NB4 (cell line): ENCODE measurements at places on chromosomes 1 and 21.
A peak's percentile ranks its signal among the peaks of the same experiment; 100 is the strongest.

GRCh38 chr1:14786109-14786675 lies 187.7 kb downstream of the KAZN start:
- peak; percentile 14 for DNase-seq

DNA sequence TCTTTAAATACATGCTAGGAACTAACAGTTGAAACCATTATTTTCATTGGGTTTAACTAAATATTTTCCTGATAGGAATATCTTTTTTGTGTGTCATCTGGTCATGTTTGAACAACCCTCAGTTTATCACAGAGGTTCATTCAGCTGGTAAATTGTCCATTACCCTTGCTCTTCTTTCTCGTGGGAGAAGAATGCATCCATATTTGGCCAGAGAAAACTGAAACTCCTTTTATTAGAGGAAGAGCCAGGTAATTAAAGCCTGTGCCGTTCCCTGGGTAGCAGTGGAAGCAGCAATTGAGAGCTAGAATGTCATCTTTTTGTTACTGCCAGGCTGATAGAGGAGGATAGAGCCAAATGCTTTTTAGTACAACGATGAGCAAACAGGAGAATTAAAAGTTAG lies 587.2 kb upstream of the ZRANB2 start:
- no peak for DNase-seq

DNA sequence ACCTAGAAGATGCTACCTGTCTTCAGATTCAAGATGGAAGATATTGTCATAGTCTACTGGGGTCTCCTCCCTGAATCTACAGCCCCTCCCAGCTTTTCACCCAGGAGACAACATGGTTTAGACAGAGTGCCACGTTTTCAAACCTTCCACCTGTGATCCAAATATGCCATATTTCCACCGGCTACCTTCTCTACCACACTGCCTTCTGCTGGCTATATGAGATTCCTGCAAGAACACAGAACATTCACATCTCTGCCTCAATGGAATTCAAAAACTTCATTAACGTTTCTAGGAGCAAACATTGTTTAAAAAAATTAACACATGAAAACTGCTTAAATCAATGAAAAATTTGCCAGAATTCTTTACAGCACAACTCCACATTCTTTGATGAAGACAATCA lies 12.9 kb upstream of the LELP1 start:
- no peak for DNase-seq

- DNase-seq, result no peak
These were observed 13.0 kb upstream of the GORAB start for GRCh38 chr1:170518965-170519364.

DNA sequence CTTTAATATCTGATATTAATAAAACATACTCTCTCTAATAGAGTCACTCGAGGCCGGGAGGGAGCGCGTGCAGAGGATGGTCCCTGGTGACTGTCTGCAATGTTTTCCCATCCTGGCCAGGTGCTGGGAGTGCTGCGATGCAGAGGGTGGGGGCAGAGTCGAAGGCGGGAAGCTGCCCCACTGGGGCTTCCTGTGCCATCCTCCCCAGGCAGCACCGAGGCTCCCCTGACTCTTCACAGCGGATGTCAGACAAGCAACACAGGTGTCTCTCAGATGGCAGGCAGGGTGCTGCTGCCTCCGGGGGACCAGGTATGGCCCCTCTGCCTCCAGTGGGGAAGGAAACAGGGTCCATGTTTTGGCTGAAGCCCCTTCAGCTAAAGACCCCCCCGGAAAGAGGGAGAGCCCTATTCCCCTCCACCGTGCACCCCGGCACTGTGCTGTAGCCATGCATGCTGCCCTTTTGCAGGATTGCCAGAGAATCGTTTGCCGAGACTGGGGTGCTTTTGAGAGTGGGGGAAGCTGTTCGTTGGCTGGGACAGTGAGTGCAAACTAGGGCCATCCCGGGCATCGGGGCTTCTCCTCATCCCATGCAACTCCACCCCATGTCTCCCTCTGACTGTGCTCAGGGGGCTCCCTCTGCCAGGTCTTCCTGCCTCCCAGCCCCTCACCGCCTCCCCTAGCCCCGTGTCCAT lies 32.1 kb upstream of the TTC34 start:
- DNase-seq, result no peak

GRCh38 chr1:78009836-78010235 lies 5.1 kb downstream of the DNAJB4 start:
- no peak for DNase-seq

- DNase-seq, result no peak
These were observed 60.2 kb upstream of the ID3 start for GRCh38 chr1:23619299-23620188.

- no peak for DNase-seq
These were observed 106.8 kb upstream of the FAM78B start for GRCh38 chr1:166273618-166274017.

- DNase-seq, result no peak
These were observed 47.3 kb upstream of the COA6 start for GRCh38 chr1:234325878-234326496.

DNA sequence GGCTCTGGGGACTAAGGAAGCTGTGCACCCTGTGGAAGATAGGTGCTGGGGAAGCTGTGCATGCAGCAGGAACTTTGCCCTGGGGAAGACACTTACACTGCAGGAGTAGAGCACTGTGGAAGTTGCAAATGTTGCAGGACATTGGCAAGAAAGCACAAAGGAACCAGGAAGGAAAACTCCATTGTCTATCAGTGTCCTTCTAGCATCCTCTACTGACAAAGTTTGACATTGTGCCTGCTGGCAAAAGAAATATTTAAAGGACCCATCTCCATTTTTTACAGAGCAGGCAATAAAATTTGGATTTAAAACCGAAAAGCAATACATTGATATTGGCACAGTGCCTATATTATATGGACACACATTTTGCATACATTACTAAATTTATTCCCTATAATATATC lies 394.1 kb downstream of the PBX1 start:
- no peak for DNase-seq

DNA sequence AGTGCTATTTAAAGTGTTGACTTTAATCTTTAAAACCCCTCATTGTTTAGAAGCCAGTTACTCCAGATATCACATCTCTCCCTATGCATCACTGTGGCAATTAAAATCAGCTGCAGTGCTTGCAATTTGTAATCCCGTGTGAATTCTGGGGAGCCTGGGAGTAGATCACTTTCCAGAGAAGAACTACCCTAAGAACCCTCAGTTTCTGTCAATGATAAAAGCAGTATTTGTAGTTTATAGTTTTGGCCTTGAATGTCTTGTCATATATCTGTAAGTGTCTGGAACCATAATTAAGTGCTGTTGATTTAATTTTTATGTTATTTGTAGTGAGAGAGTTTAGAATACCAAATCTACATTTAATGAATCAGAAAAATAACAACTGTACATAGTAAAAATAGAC lies 5.5 kb upstream of the SPAG17 start:
- no peak for DNase-seq

GRCh38 chr1:41657679-41658295 lies 173.3 kb upstream of the EDN2 start:
- DNase-seq, result no peak

- DNase-seq, result no peak
These were observed 60.9 kb upstream of the VCAM1 start for GRCh38 chr1:100658716-100659026.

DNA sequence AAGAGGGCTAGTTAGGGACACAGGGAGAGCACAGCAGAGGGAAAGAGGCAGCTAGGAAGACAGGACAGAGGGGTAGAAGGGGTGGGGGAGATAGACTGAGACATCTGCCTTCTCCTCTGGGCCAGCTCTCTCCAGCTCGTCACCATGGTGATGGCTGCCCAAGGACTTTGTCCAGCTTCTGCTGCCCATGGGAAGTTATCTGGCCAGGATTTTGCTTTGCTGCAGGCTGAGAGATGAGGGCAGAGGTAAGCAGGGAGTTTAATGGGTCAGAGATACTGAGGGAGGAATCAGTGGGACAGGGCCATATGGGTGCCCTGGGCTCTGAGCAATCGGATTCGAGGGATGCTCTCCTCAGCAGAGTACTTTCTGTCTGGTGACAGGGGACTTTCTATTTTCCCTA lies 34.5 kb upstream of the GPR37L1 start:
- DNase-seq, result no peak

GRCh38 chr1:221783936-221784335 lies 42.0 kb upstream of the DUSP10 start:
- DNase-seq, result peak; percentile 12

GRCh38 chr1:221032637-221033280 lies 153.5 kb downstream of the HLX start:
- no peak for DNase-seq

- no peak for DNase-seq
These were observed 43.0 kb downstream of the GNB1 start for GRCh38 chr1:1847890-1848289.

DNA sequence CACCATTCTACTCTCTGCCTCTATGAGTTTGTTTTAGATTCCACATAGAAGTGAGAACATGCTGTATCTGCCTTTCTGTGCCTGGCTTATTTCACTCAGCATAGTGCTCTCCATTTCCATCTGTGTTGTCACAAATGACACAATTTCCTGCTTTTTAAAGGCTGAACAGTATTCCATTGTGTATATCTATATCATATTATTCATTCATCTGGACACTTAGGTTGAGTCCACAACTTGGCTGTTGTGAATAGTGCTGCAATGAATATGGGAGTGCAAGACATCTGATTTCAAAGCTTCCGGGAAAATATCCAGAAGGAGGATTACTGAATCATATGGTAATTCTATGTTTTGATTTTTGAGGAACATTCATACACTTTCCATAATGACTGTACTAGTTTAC lies 20.1 kb upstream of the DONSON start:
- no peak for DNase-seq

DNA sequence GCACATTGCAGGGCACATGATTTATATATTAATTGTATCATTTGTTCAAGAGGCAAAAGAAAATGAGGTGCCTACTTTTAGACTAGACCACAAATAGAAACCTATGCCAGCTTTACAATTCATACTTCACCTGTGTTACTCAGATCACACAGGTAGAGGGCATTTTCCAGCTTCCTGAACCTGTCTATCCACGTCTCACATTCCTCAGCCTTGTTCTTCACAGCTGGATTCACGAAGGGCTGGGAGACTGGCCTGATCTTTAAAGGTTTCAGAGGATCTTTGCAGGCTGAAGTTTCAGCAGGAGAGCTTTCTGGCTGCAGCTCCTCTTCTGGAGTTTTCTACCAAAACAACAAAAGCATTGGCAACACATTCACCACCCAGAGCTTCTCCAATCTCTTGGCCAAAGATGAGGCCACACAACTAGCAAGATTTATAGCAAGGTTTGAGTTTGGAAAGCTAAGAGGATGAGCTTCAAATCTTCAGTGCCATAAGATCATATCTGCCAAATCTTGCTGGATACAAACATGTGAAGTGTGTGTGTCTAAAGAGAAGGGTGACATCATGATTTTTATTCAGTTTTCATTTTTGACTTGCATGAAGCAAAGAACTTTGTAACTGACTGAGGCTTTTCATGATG lies 71.0 kb upstream of the CYP2J2 start:
- DNase-seq, result no peak

DNA sequence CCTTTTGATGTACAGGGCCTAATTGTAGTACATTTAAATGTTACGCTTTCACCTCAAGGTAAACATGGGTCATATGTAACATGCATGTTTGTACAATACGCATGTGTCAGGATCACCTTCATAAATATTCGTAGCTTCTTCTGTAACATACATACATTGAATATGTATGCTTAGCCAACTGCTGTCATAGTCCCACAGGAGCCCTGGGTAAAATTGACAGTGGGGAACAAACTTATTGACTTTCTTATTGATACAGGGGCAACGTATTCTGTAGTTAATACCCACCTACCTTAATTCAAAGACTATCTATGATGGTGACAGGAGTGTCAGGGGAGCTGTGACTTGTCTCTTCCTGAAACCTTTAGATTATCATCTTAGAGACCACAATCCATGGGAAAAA lies 3.7 kb upstream of the REN start:
- DNase-seq, result no peak

- DNase-seq, result no peak
These were observed 75.3 kb downstream of the C1orf21 start for GRCh38 chr1:184462155-184462554.

- DNase-seq, result no peak
These were observed 13.8 kb downstream of the OLFML3 start for GRCh38 chr1:113993072-113993471.

GRCh38 chr1:55861676-55862340 lies 646.6 kb upstream of the USP24 start:
- no peak for DNase-seq

DNA sequence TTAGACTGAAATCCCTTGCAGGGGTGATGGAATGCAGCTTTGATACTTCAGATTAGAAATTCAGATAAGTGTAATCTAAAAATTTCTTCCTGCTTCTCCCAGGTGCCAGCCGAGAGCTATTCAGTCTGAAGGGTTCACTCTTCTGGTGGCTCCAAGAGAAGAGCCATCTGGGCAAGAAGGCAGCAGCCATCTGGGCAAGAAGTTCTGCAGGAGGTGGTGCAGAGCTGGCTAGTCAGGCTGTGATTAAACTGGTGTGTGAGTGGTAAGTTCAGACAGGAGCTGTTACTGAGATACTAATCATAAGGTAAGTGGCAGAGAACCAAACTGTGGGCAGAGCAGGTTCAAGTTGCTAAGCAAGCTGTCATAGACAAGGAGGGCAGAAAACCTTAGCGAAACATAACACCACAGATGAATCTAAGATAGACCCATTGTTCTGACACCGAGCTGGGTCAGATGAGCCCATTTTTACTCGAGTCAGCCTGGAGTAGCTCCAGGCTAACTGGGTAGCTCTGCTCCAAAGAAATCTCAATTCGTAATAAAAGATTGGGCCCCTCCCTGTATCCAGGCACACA lies 14.4 kb upstream of the TP53BP2 start:
- DNase-seq, result no peak

- DNase-seq, result peak; percentile 89
These were observed 10.8 kb upstream of the DUSP12 start for GRCh38 chr1:161738627-161739287.

- DNase-seq, result peak; percentile 4
These were observed 7.5 kb downstream of the TNFSF18 start for GRCh38 chr1:173043253-173043652.

DNA sequence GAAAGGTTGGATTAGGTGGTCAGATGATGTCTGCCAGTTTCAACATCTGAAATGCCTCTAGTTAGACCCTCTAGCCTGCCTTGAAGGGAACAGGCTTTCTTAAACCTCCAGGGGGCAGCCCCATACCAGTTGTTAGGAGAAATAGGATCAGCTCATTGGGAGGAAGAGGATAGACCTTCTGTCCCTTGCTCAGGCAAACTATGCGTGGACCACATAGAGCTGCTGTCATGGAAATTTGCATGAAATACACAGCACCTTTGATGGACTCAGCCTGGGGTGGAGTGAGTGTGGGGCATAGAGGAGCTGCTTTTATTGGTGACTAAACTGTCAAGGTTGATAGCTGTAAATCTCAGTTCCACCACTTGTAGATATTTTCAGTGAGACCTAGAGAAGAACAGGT lies 38.4 kb upstream of the SPAG17 start:
- DNase-seq, result peak; percentile 16

DNA sequence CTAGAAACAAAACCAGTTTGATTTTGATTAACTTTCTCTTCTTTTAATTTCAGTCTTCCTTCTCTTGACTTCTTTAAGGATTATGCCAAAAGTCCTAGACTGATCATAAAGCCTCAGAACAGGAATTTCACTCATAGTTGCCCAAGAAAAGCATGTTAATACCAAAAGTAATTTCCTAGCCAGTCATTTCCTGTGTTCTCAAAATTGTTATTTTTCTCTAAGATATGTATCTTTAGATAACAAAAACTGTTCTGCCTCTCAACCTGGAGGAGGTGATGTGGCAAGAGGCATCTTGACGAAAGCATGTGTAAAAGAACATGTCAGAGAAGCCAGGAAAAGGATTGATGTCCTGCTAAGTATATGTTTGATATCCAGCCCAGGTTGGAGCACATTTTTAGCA lies 78.0 kb upstream of the IPO9 start:
- no peak for DNase-seq

- no peak for DNase-seq
These were observed 13.3 kb downstream of the PMF1 start for GRCh38 chr1:156226116-156226538.
